Stimulated activated CD4-positive, alpha-beta T cell treated with anti-CD3 and anti-CD28 coated beads, Interleukin-15, amount 100 ng/mL, for 1 hour (primary cell): ENCODE measurements at places on chromosomes 4 and X.

DNA sequence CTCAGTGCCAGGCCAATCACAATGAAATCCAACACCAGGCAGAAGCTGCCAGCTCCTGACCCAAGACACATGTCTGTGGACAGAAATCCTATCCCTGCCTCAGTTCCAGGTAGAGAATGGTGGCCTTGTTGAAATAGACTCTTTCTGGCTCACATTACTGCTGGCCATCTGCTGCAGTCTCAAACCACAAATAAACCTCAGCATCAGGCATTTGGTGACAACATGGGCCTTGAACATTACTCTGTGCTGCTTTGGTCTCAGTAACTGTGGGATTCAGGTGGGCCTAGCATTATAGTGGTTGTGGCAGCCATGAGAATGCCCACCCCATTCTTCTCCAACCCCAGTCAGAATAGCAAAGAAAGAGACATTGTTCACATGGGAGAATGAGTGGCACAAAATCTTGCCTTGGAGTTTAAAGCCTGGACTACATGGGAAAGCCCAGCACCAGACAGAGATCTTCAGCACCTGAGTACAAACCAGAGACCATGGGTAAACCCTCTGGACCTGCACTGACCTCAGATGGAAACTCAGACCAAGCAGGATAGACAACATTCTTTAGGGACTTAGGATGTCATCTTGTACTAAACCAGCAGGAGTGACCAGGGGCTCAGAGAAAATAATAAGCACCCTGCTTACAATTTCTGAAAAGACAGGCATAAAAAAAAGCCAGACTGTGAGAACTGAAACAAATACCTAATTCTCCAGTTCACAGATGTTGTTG lies 50.4 kb upstream of the TRAM1L1 start:
- no peak for DNase-seq

- no peak for DNase-seq
These were observed 126.7 kb upstream of the MBNL3 start for GRCh38 chrX:132615391-132616131.

GRCh38 chr4:187302457-187303150 lies 578.9 kb upstream of the FAT1 start:
- no peak for DNase-seq

DNA sequence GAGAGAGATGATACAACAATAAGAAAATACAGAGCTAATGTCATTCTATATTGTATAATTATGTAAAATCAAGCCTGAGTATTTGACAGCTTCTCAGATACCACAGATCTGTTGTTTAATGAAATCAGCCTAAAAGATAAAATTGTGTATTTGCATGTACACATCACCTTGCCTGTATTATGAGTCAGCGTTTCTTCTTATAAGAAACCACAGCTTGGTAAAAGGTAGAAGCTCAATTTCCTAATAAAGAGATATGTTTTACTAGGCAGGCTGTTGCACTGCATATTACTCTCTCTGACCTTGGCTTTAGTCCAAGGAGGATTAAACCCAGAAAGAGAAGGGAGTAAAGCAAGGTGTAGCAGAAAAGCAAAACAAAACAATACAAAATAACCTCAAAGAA lies 121.3 kb downstream of the PPARGC1A start:
- no peak for DNase-seq

- no peak for DNase-seq
These were observed 114.3 kb upstream of the HS3ST1 start for GRCh38 chr4:11542952-11543351.

DNA sequence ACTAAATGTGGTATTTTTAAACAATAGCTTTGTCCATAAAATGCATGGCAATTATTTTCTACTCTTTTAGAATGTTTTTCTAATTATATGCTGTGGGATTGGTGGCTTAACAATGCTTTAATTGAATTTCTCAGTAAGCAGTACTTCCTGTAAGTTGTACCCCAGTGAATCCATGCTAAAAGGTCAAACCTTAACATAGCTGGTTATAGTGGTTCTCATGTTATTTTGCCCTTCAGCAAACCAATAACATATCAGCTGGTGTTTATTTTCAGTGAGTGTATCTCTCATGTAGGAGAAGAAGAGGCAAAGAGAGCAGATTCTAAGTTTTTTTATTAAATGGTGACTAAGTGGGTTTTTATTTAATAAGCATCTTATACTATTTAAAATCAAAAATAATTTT lies 41.5 kb downstream of the BTC start:
- no peak for DNase-seq

- no peak for DNase-seq
These were observed 74.9 kb downstream of the CLDN34 start for GRCh38 chrX:10042055-10042454.

DNA sequence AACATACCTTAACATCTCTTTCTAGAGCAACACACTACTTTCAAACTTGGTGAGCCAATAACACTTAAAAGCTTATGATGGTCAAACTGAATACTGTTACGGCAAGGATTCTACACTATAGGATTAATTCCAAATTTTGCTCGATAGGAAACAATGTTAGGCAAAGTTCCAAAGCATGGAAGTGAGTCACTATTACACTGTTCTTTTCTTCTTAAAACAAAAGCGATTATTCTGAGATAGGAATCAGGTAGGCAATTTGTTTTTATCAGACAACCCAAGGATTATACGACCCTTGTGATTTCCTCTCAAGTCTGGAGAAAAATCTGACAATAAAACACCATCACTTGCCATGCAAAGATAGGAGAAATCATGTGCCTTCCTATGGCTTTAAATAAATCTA lies 81.5 kb downstream of the HUWE1 start:
- DNase-seq, result no peak

DNA sequence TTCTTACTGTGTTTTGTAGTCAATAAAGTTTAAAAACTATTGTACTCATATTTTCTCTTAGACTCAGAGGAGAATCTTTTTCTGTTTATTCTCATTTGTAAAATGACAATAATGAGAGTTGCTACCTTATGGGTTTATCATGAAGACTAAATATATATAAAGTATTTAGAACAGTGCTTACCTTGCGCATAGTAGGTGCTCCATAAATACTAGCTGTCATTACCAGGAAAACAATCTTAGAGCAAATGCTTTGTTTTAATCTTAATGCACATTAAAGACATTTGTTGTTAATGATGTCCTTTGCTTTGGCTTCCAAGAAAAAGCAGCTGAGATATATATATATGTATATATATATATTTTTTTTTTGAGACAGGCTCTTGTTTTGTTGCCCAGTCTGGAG lies 44.9 kb downstream of the FIP1L1 start:
- no peak for DNase-seq

DNA sequence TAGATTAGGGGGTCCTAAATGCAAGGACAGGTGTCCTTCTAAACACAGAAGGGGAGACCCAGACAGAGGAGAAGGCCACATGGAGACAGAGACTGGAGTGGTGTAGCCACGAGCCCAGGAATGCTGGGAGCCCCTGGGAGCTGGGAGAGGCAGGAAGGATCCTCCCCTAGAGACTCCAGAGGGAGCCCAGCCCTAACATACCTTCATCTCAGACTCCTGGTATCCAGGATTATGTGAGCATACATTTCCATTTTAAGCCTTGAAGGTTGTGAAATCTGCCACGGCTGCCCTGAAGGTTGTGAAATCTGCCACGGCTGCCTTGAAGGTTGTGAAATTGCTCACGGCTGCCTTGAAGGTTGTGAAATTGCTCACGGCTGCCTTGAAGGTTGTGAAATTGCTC lies 148.4 kb downstream of the ASMT start:
- DNase-seq, result no peak

DNA sequence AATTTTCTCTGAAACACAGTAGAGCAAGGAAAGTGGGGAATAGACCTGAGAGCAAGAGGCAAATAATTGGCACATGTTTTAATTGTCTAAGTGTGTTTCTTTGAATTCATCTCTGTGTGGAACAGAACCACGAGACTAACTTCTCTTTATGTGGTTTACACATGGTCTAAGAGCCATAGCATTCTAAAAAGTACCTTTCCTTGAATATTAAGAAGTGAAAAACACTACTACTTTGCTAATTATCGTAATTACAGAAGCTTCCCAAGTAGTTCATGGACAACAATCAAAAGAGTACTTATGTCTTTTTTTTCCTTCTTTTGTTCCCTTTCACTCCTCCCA lies 2.9 kb upstream of the CYBB start:
- no peak for DNase-seq

DNA sequence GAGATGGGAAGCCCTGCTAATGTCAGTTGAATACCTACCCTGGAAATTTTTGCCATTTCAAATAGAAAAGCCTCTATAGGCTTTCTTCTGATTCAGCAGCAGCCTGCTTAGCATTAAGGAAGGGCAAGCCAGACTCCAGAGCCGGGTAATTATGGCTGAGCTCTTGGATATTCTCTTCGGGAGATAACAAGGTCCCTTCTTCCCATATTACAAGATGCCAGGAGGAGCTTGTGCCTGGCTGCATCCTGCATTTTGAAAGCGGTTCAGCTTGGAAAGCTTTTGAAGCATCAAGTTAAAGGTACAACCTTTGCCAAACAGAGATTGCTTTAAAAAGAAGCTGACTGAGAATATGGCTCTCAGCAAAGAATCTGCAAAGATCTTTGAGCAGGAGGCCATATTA lies 399.6 kb upstream of the RPS6KA3 start:
- no peak for DNase-seq

- DNase-seq, result no peak
These were observed 2.9 kb downstream of the EDA start for GRCh38 chrX:69618803-69619202.

DNA sequence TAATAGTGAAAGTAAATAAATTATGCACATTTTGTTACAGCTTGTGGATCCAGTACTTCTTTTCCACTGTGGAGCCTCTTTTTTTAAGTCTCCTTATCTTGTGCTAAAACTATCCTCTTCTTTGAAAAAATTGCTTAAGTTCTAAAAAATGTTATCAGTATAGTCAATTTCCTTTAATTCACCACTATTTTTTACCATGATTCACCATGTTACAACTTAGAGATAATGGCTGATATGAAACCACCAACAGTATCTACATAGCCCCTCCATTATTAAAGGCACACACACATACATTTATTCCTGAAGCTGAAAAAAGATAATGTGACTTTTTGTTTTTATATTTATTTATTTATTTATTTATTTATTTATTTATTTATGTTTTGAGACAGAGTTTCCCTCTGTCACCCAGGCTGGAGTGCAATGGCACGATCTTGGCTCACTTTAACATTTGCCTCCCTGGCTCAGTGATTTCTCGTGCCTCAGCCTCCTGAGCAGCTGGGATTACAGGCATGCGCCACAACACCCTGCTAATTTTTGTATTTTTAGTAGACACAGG lies 243.2 kb downstream of the SPOCK3 start:
- no peak for DNase-seq

DNA sequence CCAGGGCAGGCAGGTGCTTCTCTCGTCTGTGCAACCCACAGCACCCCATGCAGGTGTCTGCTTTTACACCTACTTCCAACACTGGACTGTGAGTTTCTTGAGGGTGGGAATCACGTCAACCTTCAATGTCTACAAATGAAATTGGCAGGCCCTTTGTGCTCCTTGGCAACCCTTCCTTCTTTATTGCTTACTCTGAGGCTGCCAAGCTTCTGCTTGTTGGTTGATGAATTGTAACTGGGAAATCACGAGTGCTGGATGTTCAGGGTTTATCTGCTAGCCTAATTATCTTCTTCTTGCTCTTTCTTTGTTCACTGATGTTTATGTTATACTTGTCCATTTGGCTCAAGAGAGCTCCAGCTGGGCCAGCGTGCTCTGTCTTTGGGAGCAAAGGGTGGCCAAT lies 2.5 kb upstream of the DGAT2L6 start:
- no peak for DNase-seq

- DNase-seq, result no peak
These were observed 46.3 kb downstream of the STARD8 start for GRCh38 chrX:68693481-68694434.
